ENCODE measurements at places on chromosomes 11 and 22.

- DNase-seq, result no peak
These were observed 23.1 kb upstream of the TP53I11 start for GRCh38 chr11:44973632-44974401.

GRCh38 chr11:89168396-89168795 is 9.3 kb upstream of the TYR start:
- DNase-seq, result no peak

DNA sequence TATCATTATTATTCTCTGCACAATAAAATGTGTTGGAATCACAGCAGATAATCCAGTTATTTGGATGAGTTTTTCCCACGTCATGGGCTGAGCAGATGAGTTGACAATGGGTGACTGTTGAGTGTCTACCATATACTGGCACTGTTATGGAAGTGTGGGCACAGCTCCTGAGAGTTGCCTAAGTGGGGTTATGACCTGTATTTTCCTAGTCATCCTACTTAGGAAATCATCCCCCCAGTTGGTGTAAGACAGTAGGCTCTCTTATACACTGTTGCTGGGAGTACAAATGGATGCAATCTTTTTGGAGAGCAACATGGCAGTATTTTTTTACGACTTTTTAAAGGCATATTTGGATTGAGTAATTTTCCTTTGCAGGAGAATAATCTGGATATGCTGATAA is 66.4 kb downstream of the TRAF6 start:
- no peak for DNase-seq

DNA sequence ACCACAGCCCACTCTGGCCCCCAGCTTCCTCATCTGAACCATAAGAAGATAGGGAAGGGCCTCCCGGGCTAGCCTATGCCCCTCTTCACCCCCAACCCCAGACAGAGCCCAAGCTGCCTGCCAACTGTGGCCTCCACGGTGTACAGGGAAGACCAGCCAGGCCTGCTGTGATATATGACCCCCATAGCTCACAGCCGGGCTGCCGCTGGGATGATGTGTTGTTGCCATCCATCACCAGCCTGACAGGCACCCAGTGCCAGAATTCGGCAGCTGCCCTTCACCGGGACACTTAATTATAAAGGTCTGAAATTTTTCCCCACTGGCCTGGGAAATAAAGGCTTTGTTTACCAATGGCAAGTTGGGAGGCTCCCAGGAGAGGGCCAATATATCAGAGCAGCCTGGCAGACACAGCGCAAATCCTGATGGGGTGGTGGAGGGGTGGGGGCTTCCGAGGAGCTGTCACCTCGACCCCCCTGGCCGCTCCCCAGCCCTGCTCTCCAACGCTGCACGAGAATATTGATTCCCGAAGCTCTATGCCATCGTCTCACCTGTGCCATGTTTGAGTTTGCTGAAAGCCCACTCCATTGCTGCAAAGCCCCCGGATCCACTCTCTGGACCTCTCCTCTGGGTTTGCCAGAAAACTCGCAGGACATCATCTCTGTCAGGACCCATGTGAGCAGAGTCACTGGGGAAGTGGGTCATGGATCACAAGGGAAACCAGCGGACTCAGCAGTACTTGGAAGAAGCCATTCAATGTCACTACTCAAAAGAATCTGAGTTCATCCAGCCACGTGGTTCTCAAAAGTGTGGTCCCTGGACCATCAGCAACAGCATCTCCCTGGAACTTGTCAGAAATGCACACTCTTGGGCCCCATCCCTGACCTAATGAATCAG is 296.9 kb downstream of the MN1 start:
- no peak for DNase-seq

GRCh38 chr11:35047769-35048168 is 91.2 kb upstream of the CD44 start:
- DNase-seq, result no peak

GRCh38 chr22:48659404-48659996 is 1168.2 kb downstream of the BRD1 start:
- DNase-seq, result no peak

- no peak for DNase-seq
These were observed 2.6 kb upstream of the VWCE start for GRCh38 chr11:61297746-61298145.

DNA sequence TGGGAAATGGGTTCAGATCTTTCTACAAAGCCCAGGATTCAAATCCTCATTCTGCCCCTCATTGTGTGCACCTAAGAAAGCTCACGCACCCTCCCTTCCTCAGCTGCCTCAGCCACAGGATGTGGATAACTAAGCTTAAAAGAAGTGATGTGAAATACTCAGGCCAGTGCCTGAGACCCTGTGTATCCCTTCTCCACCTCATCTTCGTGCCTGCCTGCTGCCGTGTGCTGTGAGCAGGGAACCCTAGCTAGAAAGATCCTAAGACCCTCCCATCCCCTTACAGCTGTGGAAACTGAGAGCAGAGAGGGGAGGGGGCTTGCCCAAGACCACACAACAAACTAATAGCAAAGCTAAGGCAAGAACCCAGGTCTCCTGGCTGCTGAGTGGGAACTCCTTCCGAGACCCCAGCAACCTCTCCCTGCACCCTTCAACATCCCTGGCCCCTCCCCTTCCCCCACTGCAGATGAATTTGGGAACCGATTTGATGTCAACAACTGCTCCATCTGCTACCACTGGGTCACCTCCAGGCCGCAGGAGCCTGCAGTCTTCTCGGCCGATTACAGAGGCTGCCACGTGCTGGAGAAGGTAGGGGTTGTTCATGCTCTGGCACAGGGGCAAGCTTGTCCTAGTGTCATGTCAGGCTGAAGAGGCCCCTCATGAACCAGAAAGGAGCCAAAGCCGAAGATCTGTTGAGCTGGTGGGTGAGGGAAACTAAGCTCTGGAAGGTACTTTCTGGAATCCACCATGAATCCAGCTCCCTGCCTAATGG is 1.5 kb downstream of the ZP1 start:
- no peak for DNase-seq

GRCh38 chr11:119794756-119795155 is 65.8 kb upstream of the NECTIN1 start:
- DNase-seq, result no peak

DNA sequence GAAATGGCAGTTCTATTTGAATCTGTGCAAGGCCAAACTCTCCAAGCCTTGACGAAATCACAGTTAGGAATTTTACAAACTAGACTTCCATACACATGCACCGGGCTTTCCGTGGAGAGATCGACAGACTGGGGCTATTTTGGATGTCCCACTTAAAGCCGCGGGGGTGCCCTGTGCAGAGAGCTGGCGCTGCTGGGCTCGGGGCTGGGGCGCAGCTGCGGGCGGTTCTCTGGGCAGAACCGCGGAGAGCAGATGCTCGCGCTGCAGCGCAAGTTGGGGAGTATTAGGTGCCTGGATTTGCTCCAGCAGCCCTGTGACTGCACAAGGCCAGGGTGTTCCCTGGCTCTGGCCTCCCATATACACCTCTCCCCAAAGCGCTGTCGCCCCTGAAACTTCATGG is 67.2 kb downstream of the SPATA19 start:
- no peak for DNase-seq

DNA sequence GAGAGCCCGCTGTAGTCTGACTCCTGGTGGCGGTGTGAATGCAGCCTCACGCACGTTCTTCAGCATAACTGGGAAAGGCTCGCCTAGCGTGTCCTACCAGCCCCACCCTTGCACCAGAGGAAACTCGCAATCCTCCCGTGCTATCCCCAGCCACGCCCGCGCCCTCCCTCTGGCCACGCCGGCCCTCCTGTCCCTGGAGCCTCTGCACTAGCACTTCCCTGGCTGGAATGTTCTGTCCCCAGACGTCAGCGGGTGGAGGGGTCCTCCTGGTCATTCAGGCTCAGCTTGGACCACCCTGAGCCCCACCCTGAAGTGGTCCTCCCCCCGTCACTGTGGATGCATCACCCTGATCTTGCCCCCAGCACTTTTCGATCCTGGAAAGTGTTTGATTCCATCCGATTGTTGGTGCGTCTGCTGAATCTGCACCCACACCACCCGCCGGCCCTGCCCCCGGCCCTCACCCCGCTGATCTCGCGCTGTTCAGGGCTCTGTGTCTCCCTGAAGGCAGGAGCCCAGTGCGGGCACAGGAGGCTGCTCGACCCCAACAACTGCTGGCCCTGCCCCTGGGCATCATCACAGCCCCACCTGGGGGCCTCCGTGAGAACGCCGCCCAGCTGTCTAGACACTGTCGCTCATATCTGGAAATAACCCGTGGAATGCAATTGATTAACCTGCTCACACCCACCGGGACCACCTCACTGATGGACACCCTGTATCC is 437.0 kb downstream of the TBC1D22A start:
- no peak for DNase-seq

- DNase-seq, result no peak
These were observed 14.6 kb upstream of the VWCE start for GRCh38 chr11:61309739-61310138.

DNA sequence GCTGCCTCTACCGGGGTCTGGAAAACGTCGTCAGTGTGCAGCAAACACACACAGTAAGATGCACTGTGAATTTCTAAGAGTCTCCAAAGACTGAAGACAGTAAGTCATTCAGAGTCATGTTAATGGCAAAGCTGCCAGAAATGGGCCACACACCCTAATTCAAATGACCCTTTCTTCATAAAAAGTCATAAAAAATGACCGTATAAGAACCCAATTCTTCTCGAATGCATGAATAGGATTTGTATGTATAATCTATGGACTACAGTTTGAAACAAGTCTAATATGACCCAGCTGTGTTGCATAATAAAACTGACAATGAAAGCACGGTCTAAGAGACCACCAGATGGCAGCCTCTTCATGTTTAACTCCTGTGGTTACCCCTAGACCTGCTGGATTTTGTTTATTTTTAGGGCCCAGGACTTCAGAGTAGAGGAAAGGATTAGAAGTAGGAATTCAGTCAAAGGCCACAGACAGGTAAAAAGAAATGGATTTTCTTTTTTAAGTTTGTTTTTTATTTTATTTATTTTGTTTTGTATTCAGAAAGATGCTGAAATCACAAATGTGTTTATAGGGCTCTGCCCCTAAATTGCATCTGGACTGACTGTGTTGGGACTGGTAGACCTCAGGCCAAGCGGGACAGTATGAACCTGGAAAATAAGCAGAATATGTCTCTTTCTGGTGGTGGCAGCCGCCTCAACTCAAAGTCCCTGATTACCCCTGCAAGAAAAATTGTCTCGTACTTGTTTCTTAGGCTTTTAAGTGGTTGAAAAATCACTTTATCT is 32.1 kb upstream of the SLC5A12 start:
- no peak for DNase-seq

- DNase-seq, result no peak
These were observed 2.0 kb upstream of the KRTAP5-10 start for GRCh38 chr11:71563406-71563805.

DNA sequence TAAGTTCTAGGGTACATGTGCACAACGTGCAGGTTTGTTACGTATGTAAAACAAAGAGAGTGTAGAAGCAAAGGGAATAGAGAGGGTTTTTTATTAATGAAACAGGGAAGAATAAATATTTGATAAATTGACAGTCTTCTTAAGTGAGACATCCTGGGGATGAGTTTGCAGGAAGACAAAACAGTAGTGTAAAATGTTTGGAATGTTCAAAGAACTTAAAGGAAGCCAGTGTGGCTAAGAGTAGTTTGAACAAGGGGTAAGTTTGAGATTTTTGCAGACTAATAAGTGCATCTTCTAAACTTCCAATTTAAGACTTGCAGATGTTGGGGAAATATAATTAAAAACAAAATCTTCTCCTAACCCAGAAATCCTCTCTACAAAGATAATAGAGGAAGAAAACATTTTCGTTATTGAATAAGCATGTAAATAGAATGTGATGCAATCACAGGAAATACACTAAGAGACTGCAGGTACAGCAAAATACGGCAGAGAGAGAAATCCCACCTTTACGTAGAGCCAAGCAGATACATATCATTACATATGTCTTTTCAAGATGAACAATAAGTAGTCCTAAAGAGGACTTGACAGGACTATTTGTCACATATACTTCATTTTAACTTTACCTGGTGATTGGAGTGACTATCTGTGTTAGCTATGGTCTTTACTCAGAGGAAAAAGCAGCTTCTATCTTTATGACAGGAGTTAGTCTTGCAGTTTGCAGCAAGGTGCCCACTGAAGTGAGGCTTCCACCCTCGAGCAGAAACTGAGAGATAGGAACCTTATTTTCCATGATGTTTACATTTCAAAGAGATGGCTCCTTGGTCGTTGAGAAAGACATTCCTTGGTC is 402.1 kb downstream of the CNTN5 start:
- no peak for DNase-seq

DNA sequence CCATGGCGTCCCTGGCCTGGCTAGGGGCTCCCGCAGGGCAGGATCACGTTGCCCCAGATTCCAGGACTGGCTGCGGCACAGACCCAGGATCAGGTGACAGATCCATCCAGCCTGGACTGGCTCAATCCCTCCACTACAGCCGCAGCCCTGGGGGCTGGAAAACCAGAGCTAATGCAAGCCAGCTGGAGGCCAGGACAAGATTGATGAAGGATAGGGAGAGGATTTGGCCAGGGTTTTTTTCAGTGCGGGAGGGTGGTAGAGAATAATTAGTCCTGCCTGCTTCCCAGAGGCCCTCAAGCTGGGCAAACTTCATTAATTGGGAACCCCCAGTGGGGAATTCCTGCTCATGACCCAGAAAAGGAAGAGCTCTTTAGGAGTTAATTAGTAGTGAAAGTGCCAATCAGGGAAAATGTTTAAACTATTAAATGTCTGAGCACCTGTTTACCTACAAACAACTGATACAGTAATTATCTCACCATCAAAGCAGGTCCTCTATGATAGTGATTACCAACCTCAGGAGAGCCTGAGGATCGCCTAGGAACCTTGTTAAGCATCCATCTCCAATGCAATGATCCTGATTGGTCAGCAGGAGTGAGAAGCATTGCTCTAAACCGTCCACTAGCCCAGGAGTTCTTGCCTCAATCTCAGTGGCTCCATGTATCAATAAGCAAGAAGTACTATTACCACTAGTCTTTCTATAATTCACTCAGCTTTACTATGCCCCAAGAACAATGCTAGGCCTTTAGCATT is 33.0 kb upstream of the MYOD1 start:
- no peak for DNase-seq

- no peak for DNase-seq
These were observed 361.2 kb downstream of the MN1 start for GRCh38 chr22:27440304-27440865.

DNA sequence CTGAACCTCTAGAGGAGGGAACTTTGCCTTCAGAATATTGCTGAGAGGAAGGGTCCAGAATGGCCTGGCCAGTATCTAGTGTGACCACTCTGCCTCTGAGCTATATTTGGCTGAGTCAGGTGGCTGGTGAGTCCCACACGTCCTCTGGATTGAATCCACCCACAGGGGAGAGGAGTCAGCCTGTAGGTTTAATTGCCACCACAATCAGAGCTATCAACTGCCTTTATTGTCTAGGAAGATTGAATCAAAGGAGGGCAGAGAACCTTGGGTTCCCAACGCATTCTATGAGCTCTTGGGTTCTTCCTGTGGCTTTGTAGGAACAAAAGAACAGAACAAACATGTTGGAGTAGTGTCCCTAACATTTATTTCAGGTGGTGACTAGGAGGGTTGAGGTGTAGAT is 67.7 kb downstream of the ST3GAL4 start:
- no peak for DNase-seq
